Central memory CD8-positive, alpha-beta T cell (primary cell): ENCODE measurements at places on chromosomes 3 and 15.

DNA sequence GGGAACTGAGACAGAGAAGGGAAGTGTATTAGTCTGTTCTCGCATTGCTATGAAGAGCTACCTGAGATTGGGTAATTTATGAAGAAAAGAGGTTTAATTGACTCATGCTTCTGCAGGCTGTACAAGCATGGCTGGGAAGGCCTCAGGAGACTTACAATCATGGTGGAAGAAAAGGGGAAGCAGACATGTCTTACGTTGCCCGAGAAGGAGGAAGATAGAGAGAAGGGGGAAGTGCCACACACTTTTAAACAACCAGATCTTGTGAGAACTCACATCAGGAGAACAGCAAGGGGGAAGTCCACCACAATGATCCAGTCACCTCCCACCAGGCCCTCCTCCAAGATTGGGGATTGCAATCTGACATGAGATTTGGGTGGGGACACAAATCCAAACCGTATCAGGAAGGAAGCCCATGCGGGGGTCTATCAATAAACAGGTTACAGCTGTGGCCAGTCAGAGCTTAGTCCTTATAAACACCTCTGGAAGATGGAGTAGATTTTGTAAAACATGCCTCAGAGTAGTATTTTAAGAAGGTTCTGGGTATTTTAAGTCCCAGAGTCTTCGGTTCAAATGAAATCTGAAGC is 153.9 kb downstream of the GHSR start:
- DNase-seq = no peak

DNA sequence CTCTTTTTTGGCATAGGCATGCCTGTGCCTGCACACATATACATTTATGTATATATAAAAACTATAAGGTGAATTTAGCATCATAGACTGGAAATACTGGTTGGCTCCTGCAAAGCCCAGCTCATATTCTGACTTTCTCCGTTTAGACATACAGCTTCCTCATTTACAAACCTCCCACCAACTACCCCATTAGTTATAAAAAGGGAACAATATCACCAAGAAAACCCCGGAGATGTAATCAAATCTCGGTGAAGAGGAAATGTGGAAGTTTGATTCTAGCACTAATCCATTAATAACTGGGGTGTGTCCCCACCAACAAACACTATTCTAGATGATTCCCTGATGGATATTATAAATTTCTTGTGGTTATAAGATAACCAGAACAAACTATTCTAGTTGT is 517.7 kb upstream of the TBL1XR1 start:
- no peak for DNase-seq

DNA sequence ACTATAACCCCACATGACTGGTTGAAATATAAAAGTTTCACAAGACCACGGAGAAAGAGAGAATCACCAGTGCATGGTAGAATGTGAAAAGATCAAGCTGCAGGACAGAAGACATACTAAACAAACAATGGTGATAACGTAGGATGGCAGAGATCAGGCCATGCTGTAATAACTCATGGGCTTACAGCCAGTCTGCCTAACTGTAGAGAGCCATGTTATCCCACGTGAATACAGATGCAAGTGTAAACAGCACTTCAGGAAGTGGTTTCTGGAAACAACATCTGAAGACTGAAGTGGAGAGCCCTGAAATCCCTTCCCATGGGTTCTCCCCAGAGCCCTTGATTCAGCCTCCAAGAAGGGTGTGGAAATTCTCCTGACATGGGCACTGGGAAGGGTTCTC is 103.2 kb upstream of the SLCO2A1 start:
- no peak for DNase-seq

- DNase-seq = no peak
Measured at GRCh38 chr15:58875343-58875742, 58.1 kb downstream of the SLTM start.

DNA sequence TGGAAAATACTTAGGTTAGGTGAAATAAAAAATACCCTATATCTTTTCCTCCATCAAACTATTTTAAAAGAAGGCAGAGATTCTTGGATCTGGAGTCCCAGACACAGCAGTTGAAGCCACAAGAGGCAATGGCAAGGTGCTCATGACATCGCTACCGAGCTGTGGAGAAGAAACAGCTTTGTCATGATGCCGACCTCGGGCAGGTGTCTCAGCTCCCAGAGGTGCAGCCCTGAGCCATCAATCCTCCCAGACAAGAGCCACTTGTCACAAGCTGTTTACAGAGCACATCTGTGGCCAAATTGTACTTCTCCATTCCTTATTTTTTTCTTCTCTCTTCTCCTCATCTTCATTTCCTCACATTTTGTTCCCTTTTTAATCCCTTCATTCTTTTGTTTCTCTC is 50.8 kb downstream of the GPR176 start:
- DNase-seq = no peak

- DNase-seq = no peak
Measured at GRCh38 chr3:147890114-147890513, 480.9 kb downstream of the ZIC1 start.

- DNase-seq = no peak
Measured at GRCh38 chr15:101050623-101051290, 131.6 kb downstream of the LRRK1 start.

DNA sequence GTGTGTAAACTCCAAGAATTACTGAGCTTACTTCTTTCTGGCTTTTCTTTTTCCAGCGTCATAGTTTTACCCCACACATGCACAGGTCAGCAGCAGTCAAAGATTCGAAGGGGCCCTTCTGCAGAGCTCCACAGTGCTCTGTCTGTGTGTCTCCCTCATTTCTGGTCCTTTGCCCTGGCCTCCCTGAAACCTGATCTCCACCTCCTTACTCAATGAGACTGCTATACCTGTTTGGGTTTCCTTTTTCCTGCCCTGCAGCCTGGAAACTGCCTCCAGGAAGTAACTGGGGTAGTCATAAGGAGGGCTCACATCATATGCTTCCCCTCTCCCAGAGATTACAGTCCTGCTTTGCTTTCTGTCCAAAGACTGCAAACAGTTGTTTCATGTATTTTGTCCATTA is 82.8 kb upstream of the TNIK start:
- no peak for DNase-seq

DNA sequence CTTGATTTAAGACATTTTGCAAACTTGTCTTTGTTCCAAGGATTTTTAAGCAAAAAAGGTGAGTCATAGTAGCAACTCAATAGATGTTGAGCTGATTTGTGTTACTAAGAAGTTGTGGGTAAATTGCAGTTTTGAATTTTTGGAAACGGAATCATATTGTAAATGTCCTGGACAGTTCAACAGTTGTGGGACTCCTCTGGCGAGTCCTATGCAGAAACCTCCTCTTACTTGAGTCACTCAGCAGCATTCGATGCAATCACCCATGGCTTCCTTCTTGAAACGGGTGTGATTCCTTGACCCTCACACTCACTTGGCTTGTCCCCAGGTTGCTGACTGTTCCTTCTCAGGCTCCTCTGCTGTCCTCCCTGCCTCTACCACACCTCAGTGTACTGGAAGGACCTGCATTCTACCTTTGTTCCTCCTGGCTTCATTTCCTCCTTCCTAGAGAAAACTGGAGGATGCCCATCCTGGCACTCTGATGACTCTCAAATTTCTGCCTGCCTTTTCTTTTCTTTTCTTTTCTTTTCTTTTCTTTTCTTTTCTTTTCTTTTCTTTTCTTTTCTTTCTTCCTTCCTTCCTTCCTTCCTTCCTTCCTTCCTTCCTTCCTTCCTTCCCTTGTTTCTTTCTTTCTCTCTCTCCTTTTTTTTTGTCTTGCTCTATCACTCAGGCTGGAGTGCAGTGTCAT is 52.8 kb upstream of the DGKG start:
- no peak for DNase-seq

DNA sequence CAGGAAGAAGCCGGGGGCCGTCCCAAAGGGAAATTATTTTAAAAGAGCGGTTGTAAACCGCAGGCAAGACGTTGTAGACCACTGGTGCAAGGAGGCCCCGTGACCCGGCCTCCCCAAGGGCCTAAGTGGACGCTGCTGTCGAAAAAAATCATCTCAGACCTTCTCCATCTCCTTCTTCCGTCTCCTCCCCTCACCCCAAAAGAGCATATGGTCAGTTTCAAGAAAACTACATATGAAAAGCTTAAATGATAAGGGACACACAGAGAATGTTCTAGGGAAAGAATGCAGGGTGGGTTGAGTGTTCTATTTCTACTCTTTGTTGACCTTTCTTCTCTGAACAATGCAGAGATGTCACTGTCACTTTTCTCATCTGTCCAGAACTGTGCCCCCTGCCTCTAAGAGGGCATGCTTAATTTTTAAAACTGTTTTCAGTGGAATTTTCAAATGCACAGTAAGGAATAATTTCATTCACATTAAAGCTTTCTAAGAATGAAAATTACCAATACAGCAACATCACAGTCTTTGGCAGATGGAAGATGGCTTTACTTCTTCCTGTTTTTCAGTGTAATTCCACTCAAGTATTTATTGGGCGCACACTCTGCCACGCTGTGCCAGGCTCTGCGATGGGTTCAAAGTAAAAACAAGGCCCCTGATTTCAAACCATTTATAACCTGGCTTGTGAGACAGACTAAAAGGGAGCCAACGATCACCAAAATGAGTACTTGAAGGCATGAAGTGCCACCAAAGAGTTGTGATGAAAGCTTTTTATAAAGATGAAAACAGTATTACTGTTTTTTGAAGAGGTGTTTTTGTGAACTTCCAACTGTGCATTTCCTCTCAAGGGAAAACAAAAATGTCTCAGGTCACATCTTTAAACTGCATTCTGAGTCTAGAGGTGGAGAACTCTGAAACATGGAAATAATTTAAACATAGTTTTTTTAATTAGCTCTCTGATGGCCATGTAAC is 891 bp upstream of the TOP2B start:
- no peak for DNase-seq

- DNase-seq = no peak
Measured at GRCh38 chr3:21913791-21914190, 162.8 kb upstream of the ZNF385D start.

GRCh38 chr15:27601239-27601960 is 497.7 kb downstream of the OCA2 start:
- DNase-seq = no peak

DNA sequence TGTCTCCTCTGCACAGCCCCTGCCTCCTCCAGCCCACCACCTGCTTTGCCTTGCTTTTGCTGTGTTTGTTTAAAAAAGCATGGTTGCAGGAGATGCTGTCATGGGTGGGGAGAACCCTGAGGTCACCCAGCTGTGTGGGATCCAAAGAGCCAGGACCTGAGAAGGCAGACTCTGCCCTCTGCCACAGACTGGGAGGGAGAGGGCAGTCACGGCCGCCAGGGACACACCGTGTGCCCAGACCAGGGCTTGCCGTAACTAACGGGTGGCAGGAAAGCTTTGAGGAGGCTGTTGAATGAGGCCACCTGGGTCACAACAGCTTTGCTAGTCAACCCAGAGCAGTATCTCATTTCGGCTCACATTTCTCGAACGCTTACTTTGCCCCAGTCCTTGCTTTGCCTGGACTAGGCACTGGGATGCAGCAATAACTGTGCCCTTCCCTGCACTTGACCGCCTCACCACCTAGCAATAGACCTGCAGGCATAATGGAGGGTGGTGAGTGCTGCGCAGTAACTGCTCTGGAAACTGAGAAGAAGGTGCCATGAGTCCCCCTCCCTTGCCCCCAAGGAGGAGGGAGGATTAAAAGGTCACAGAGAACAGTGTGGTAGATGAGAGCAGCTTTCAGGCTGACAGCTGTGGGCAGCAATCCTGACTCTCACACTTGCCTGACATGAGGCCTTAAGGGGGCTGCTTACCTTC is 55.0 kb upstream of the CTDSPL start:
- no peak for DNase-seq

- no peak for DNase-seq
Measured at GRCh38 chr15:59279023-59279422, 72.4 kb downstream of the LDHAL6B start.

DNA sequence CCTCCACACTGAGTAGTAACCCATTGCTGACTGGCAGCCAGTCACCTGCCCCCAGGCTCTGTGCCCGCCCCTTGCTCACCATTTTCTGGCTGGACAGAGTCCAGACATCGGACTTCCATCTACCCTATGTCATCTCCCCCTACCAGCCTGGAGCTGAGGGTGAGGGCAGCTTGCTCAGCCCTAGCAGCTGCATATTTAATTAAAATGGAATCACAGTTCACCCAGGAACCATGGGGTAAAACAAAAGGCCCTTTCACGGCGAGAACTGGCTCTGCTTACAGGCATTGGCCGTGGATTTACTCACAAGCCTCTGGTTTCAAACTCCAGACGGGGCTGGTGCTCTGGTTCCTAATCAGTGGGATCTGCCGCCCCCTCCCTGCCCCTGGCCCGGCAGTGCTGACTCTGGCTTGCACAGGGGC is 94.9 kb upstream of the ATP2B2 start:
- DNase-seq = no peak

DNA sequence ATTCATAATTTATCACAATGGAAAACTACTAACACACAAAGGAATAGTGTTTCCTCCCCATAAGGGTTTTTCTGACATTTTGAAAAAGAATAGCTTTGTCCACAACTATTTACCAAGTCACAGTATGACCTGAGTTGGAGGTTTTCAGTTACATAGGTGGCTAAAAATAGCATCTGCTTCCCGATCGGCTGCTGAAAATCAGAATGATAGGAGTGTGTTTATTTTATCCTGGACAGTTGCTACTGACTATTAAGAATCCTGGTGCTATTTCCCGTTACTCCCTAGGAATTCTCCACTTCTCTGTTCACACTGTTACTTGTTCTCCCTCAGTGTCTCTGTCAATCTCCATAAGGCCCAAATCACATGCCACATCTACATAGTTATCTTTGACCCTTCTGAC is 353.9 kb upstream of the RARB start:
- DNase-seq = no peak

DNA sequence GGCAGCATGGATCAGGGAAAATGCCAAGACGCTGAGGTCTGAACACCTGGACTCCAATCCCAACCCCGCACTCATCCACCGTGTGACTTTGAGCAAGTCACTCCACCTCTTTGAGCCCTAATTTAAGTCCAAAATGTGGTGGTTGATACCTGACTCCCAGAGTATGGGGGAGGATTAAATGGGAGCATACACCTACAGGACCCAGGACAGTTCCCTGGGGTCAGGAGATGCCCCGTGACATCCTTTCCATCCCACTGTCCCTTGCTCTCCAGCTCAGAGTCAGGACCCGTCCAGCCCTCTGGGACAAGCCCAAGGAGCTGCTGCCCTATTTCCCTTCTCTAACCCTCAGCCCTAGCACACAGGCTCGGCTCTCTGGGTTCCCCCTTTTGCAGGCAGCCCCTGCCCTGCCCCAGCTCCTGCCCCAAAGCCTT is 276.4 kb downstream of the XXYLT1 start:
- DNase-seq = no peak

DNA sequence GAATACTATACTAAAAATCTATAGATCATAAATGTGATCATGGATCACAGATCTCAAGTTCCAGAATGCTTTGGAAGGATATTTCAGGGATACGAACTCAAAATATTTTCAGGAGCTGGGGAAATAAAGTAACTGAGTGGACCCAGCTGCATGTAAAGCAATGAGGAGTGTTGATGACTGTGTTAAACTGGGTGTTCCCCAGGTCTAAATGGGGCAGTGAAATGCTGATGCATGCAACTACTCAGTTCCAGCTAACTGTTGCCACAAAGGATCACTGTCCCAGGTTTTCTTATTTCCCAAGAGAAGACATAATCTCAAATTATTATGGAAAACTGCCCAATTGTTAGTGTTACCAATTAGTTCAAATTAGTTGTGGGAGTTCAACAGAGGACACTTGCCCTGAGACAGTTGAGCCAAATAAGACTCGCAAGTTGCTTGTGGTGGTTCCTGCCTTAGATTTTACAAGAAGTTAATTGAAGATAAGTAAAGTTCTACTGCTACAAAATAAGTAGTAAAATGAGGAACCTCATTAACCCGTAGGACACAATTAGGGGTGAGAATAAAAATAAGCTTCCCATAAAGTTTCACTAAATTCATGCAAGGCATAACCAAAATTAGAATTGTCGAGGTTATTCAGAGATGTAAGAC is 66.3 kb upstream of the IL12A start:
- DNase-seq = no peak

- no peak for DNase-seq
Measured at GRCh38 chr3:52090933-52091468, 34.6 kb upstream of the DUSP7 start.
